ENCODE measurements at places on chromosomes 4 and X. TPM values are rescaled to one million over a fixed set of nuclear protein-coding genes. Genes with fewer than 3 reads are reported as not detected.

GRIPAP1 gene
- total RNA-seq, result 21.9 TPM

ZCCHC18 gene
- 6.6 TPM for total RNA-seq

SLC9A6 gene
- 16.8 TPM for total RNA-seq

ABCE1 gene
- 39.1 TPM for total RNA-seq

SOWAHD gene
- total RNA-seq, result not detected

PPP2R2C gene
- 0.77 TPM for total RNA-seq

GLRA3 gene
- not detected for total RNA-seq

CCKAR gene
- not detected for total RNA-seq

DNA sequence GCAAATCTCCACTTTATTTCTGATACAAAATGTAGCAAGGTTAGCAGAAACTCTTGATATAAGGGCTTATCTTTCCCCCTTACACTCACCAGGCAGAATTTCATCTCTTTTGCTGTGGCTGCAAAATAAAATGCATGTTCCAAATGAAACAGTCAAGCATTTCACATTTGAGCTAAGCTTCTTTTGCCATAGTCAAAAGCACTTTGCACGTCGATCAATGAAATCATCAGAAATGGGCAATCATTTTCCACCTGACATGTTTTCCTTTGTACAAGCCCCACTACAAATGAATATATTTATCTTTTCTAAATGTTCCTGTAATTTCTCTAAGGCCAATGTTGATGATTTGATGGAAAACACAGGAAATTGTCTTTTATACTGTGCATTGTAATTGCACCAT is 178.4 kb downstream of the ANKRD50 start:
- H3K27me3 ChIP-seq, result no peaks in the 10 kb centered on the region
- no peaks in the 10 kb centered on the region for H3K36me3 ChIP-seq
- no peak overlapping the region for H3K4me3 ChIP-seq

GRCh38 chr4:110735686-110736085 is 112.8 kb upstream of the PITX2 start:
- H3K4me3 ChIP-seq, result no peak overlapping the region
- no peak for DNase-seq
- H3K27me3 ChIP-seq, result no peaks in the 10 kb centered on the region
- H3K4me1 ChIP-seq, result no peaks in the 10 kb centered on the region

GRCh38 chrX:13078739-13079444 is 34.5 kb upstream of the FAM9C start:
- no peaks in the 10 kb centered on the region for H3K27me3 ChIP-seq
- no peak overlapping the region for H3K27ac ChIP-seq
- DNase-seq, result peak; percentile 42
- H3K4me3 ChIP-seq, result peak overlapping the region; percentile 14

DNA sequence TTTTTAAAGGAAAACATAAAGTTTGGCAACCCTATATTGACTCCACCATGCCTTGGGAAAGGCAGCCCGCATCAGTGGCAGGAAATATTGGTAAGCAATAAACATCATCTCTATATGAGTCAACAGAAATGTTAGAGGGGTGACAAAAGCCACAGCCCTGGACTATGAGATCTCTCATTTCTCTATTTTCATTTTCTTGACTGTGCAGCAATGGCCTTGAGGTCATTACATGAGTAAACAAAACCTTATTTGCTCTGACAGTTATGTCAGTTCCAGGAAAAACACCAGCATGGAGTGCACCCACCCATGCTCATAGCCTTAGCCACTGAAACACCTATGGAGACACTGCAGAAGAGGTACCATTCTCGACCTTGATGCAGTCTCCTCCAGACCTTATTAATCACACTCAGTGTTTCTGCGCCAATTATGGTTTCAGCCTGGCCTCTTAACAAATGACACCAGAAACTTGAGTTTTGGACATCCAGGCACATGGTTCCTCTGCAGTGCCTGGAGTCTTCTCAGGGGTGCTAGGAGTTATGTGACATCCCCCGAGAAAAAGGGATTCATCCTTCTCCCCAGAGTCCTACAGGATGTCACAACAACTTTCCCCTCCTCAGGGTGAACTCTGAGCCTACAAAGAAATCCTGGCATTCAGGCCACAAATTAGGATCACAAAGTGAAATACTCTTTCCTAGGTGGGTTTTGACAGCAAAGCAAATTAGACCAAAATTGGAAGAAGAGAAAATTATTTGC is 16.0 kb upstream of the HPGD start:
- no peaks in the 10 kb centered on the region for H3K4me1 ChIP-seq
- no peak overlapping the region for H3K4me3 ChIP-seq
- no peaks in the 10 kb centered on the region for H3K36me3 ChIP-seq
- DNase-seq, result no peak

DNA sequence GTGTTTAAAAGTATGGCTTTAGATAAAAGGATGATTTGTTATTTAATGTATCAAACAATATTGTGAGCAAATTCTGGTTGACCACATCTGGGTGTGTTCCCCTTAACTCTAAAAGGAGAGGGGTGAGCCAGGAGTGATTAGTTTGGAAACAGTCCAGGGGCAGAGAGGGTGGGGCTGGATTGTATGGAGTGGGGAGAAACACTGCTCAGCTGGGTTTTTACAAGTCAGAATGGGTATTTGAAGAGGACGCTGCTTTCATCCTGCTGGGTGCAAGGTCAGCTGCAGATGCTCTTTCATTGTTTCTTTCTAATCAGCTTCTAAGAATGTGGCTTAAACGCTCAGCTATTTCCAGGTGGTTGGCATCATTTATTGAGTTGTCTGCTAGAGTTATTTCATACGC is 82.8 kb upstream of the LIMCH1 start:
- H3K4me1 ChIP-seq, result peaks cover 10% of the 10 kb centered on the region
- H3K36me3 ChIP-seq, result no peaks in the 10 kb centered on the region
- H3K27ac ChIP-seq, result no peak overlapping the region
- no peak for DNase-seq

DNA sequence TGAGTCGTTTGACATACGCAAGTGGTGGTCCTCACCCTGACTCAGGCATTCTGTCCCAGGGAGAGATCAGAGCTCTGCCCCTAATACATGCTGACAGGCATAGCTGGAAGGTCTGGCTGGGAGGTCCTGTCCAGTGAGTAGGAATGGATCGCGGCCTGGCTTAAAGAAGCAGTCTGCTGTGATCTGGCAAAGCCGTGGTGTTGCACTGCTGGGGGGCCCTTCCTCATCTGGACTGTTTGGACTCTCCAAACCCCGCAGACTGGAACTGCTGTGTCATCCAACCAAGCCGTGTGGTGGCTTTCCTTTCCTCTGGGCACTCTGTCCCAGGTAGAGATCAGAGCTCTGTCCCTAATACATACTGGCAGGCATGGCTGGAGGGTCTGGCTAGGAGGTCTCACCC is 64.3 kb upstream of the MAGEB16 start:
- H3K27me3 ChIP-seq, result no peaks in the 10 kb centered on the region
- H3K36me3 ChIP-seq, result no peaks in the 10 kb centered on the region
- no peak for DNase-seq
- no peaks in the 10 kb centered on the region for H3K4me1 ChIP-seq

GRCh38 chrX:47484885-47485284 is 1.9 kb upstream of the ZNF41 start:
- no peak for DNase-seq
- peaks cover 1% of the 10 kb centered on the region for H3K4me1 ChIP-seq
- H3K36me3 ChIP-seq, result no peaks in the 10 kb centered on the region
- no peak overlapping the region for H3K4me3 ChIP-seq

DNA sequence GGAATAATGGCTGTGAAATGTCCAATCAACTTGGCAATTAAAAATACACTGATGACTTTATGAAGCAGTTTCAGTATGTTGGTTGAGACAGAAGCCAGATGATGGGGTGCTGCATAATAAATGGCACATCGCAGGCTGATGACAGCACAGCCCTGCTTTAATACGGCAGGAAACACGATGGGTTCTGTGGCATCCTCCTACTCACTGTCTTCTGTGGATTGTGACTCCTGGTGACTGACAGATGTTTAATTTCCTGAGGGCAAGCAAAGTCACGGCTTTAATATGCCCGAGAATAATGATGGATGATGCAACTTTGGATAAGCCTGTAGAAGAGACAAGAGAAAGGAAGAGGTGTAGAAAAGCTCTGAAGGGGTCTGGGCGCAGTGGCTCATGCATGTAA is 295.4 kb downstream of the TRIML1 start:
- H3K27me3 ChIP-seq, result no peaks in the 10 kb centered on the region
- no peaks in the 10 kb centered on the region for H3K36me3 ChIP-seq
- H3K4me3 ChIP-seq, result no peak overlapping the region

DNA sequence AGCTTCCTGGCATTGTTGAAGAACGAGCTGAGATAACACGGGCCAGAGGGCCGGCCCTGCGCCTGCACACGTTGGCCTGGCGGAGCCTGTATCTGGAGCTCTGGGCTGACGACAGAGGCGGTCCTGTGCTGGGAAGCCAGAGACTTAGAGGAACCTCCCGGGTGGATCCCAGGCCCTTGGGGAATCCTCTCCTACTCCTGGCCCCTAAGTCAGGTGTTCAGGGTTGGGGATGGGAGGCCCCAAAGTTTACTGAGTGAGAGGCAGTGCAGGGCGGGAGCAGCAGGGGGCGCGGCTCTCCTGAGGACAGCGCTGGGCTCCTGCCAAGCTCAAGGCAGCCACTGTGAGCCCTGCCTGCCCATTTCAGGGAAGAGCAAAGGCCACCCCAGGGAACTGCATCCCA is 2.5 kb upstream of the HTRA3 start:
- no peaks in the 10 kb centered on the region for H3K27me3 ChIP-seq
- DNase-seq, result peak; percentile 88
- no peak overlapping the region for H3K4me3 ChIP-seq
- peak overlapping the region; percentile 41 for H3K27ac ChIP-seq
- H3K36me3 ChIP-seq, result no peaks in the 10 kb centered on the region

GRCh38 chrX:41449615-41450014 is 2.5 kb downstream of the NYX start:
- H3K36me3 ChIP-seq, result no peaks in the 10 kb centered on the region
- H3K27me3 ChIP-seq, result no peaks in the 10 kb centered on the region
- H3K4me3 ChIP-seq, result no peak overlapping the region
- H3K4me1 ChIP-seq, result no peaks in the 10 kb centered on the region

GRCh38 chr4:38482696-38483095 is 181.3 kb upstream of the KLF3 start:
- H3K4me3 ChIP-seq, result no peak overlapping the region
- no peak overlapping the region for H3K27ac ChIP-seq
- H3K36me3 ChIP-seq, result no peaks in the 10 kb centered on the region
- no peak for DNase-seq

- H3K27me3 ChIP-seq, result no peaks in the 10 kb centered on the region
- H3K36me3 ChIP-seq, result no peaks in the 10 kb centered on the region
- H3K4me3 ChIP-seq, result peak overlapping the region; percentile 66
Measured at GRCh38 chr4:107825072-107825824, 516 bp downstream of the SGMS2 start.

DNA sequence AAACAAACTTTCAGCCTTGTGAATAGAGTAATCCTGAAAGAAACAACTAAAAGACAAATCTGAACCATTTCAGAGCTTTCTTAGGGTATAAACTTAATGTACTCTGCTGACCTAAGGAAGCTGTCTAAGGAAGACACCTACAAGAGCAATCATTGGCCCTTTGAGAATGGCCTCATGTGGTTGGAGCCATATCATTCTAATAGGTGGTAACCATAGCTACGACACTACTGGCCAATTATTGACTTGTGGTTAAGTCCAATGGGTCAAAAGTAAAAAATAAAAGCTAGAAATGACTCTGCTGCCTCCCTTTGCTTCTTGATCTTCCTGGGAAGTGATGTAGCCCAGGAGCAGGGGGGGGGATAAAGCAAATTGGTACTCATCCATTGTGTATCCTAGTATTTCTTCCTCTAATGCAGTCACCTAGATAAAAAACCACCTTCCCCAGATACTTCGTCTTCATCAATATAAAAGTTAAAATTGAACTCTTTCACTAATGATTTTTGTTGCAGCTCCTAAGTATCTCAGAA is 547.0 kb downstream of the ARAP2 start:
- H3K36me3 ChIP-seq, result no peaks in the 10 kb centered on the region
- no peak overlapping the region for H3K27ac ChIP-seq
- no peaks in the 10 kb centered on the region for H3K27me3 ChIP-seq
- no peak for DNase-seq
- H3K4me1 ChIP-seq, result no peaks in the 10 kb centered on the region

DNA sequence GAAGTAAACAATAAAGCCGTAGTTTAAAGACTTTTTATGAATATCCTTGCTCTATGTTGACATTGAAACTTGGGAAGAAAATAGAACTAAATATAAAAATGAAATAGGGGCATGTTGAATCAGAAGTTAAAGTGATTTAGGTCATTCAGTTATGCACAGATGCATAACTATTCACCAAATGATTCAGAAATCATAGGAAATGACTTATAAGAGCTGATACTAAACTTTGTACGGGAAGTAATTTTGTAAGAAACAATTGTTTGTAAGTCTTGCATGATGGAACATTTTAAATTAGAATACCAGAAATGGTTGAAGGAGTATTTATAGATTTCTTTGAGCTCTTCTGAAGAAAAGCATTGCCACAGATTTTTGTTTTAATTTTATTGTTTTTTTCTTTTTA is 246.5 kb downstream of the CPE start:
- no peak overlapping the region for H3K4me3 ChIP-seq
- no peak overlapping the region for H3K27ac ChIP-seq
- H3K27me3 ChIP-seq, result no peaks in the 10 kb centered on the region
- no peaks in the 10 kb centered on the region for H3K36me3 ChIP-seq
- no peaks in the 10 kb centered on the region for H3K4me1 ChIP-seq

DNA sequence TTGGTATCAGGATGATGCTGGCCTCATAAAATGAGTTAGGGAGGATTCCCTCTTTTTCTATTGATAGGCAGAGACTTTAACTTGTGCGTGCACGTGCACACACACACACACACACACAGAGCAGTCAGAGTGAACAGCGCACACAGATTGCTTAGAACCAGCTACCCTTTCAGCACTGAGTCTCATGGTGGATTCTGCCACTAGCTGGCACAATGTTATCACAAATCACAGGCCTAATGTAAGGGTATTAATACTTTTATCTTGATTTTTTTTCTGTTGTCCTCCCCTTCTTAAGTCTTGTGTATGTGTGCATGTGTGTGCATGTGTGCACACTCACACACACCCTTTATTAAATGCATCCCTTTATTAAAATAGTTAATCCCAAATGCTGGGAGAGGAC is 53.2 kb downstream of the HADH start:
- H3K4me3 ChIP-seq, result no peak overlapping the region
- no peak overlapping the region for H3K27ac ChIP-seq
- peaks cover 3% of the 10 kb centered on the region for H3K4me1 ChIP-seq
- no peak for DNase-seq
- H3K36me3 ChIP-seq, result no peaks in the 10 kb centered on the region

DNA sequence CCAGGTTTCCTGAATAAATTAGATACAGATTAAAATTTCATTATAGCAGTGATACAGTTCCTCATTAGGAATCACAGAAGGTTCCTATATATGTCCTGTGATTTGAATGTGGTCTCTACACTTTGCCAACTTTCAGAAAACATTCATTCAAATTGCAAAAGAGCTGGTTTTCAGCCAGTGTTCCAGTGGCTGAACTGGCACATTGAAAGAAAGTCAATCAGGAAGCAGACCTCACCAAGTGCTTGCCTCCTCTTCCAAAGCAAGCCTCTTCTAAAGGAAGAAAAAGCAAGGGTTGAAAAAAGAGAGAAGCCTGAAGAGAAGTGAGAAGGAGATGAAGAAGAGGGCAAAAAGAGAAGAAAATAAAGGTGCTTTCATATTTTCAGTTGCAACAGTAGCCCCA is 12.7 kb downstream of the KLHL34 start:
- no peak for DNase-seq
- H3K36me3 ChIP-seq, result no peaks in the 10 kb centered on the region
- no peaks in the 10 kb centered on the region for H3K4me1 ChIP-seq
- H3K27me3 ChIP-seq, result no peaks in the 10 kb centered on the region

GRCh38 chrX:14073556-14073955 is 43.9 kb upstream of the GEMIN8 start:
- DNase-seq, result no peak
- H3K36me3 ChIP-seq, result no peaks in the 10 kb centered on the region
- H3K27ac ChIP-seq, result no peak overlapping the region
- no peaks in the 10 kb centered on the region for H3K4me1 ChIP-seq
- no peaks in the 10 kb centered on the region for H3K27me3 ChIP-seq

Data from ovary (tissue), 10 donors.